Stimulated activated CD4-positive, alpha-beta T cell treated with anti-CD3 and anti-CD28 coated beads, Interleukin-1b, Interleukin-23, amount 100 ng/mL, for 1 hour (primary cell): ENCODE measurements at places on chromosomes 6 and 20.
A peak's percentile ranks its signal among the peaks of the same experiment; 100 is the strongest.

DNA sequence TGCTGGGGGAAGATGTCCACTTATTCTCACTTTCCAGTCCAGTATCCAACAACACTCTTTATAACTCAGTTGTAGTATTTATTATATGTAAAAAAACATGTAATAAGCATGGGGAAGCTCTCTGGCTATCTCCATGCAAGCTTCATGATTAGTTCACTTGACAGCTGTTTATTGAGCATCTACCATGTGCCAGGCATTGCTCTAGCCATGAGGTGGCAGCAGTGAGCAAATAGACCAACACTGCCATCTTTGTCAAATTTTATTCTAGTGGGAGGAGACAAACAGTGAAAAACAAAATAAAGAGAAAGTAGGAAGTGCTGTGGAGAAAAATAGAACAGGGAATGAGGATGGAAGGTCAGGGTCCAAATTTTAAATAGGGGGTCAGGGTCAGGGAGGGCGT, 131.8 kb downstream of the CFAP61 start:
- no peak for DNase-seq

DNA sequence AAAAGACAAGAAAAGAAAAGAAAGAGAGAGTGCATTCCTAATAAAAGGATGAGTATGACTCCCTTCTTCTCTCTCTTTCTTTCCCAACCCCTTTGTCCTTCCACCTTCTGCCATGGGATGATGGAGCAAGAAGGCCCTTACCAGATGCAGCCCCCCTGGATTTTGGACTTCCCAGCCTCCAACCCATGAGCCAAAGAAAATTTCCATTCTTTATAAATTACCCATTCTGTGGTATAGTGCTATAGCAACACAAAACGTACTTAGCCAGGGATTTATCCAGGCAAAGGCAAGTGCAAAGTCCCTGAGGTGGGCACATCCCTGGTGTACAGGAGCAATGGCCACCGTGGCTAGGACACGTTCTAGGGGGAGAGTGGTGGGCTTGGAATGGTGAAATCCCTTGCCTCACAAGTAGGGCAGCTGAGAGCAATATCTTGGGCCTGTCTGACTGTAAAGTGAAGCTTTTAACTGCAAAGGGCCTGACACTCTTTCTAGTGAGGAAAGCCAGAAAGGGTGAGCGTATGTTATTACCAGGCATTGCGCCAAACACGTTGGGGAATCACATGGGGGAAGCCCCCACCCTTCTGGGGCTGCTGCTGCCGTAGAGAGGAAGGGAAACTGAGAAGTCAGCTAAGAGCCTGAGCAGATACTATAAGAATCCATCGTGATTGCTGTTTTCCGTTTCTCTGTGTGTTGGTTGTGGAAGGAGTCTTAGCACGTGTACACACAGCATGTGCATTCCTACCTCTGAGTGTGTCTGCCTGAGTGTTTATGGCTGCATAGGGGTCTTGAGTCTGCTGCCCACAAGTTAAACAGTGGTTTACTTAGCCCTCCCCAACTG, 50.7 kb upstream of the SIRPA start:
- DNase-seq = peak; percentile 3

- DNase-seq = no peak
Measured at GRCh38 chr6:159720708-159721107, 6.6 kb upstream of the WTAP start.

DNA sequence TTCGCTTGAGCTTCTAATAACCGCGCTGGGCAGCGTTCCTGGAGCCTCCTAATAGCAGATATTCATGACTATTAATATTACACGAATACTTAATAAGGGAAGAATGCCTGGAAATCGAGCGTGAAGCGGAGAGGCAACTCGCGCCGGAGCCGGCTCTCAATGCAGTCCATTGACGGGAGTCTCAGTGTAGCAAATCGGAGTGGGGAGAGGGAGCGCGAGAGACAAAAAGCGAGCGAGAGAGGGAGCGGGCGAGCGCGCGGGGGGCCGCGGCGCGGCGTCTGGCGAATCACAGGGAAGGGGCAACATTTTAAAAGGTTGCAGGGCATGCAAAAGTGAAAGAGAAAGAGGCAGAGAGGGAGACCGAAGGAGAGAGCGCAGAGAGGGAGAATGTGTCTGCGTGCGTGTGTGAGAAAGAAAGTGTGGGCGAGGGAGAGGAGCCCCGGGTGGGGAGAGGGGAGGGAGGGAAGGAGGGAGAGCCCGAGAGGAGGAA, 2.9 kb downstream of the TFAP2A start:
- no peak for DNase-seq

GRCh38 chr6:12570461-12571030, 146.0 kb upstream of the PHACTR1 start:
- no peak for DNase-seq

GRCh38 chr6:134863763-134864510, 86.0 kb downstream of the ALDH8A1 start:
- DNase-seq = no peak

- DNase-seq = no peak
Measured at GRCh38 chr6:164832410-164832809, 477.0 kb downstream of the C6orf118 start.
